ENCODE measurements at places on chromosomes 13 and 19.

DNA sequence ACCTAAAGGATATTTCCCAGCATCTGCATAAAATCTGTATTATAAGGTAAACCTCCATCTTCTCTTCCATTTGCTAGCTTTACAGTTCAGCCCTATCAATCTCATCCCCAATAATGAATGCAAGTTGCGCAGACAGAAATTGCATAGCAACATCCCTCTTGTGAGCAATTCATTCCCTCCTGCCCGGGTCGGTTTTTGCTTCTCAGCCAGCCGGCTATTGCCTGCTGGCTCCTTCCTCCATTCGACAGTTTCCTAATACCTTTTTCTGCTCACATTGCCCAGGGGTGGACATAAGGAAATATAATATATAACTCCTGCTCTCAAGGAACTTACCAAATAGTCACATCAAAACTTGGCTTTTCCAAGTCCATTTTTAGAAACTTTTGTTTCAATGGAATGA lies 125.2 kb downstream of the FGF9 start:
- no peak for DNase-seq

DNA sequence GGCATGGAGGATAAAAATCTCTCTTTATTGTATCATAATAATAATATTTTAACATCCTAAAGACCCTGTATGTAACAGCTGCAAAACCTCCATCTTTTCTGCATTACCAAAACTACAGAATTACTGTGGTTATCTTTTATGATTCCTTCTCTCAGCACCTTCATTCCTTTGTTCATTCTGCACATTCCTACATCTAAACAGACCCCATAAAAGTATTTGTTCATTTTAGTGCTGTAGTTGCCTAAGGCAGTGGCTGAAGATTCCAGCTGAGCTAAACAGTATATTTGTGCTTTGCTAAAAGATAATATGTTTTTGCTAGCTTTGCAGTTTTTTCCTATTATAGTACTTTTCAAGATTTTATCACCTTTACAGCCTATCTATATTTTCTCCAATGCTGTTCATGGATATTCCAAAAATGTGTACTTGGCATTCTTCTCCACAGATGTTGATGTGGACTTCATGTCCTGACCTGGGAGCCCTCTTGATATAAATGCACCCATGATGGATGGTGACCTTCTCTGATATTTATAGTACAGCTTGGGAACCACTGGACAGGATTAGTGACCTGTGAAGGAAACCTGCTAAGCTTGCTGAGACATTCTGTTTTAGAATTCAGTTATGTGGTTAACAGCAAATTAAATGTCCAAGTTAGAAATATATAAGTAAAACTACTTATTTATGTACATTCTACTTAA lies 2832.9 kb upstream of the PCDH20 start:
- no peak for DNase-seq

DNA sequence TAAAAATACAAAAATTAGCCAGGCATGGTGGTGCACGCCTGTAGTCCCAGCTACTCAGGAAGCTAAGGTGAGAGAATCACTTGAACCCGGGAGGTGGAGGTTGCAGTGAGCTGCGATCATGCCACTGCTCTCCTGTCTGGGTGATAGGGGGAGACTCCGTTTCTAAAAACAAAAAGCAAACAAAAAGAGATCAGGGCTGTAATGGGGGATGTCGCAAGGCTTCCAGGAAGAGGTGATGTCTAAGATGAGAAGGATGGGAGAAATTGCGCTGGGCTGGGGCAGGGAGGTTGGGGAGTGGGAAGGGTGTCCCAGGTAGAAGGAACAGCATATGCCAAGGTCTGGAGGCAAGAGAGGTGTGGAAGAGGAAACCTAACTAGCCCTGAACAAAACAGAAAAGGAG lies 36.1 kb downstream of the PTPRS start:
- no peak for DNase-seq

DNA sequence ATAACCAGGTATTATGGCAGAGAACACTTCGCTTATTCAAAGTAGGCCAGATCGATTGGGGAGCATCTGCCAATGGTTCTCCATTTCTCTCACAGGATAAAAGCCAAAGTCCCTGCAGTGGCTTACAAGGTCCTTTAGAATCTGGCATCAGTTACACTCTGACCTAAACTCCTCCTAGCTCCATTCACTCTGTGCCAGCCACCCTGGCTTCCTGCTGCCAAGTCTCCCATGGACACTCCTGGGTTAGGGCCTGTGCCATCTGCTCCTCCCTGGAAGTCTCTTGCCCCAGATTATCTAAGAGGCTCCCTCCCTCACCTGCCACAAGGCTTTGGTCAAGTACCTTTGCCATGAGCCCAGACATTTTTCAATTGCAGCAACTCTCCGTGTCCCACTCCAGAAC lies 649.2 kb downstream of the DACH1 start:
- no peak for DNase-seq

All from stimulated activated CD8-positive, alpha-beta memory T cell treated with anti-CD3 and anti-CD28 coated beads, Interleukin-15, amount 100 ng/mL, for 1 hour (primary cell).